ENCODE measurements at places on chromosomes 13 and 19. TPM values are rescaled to one million over a fixed set of nuclear protein-coding genes. Genes with fewer than 3 reads are reported as not detected.
A peak's percentile ranks its signal among the peaks of the same experiment; 100 is the strongest.

- no peak overlapping the region for H3K27ac ChIP-seq
- H3K4me3 ChIP-seq: no peak overlapping the region
- H3K36me3 ChIP-seq: peaks cover 2% of the 10 kb centered on the region
- H3K27me3 ChIP-seq: peaks cover 12% of the 10 kb centered on the region
- H3K4me1 ChIP-seq: peaks cover 6% of the 10 kb centered on the region
- no peak for DNase-seq
Measured at GRCh38 chr19:16721051-16721450, 1.4 kb downstream of the NWD1 start.

- peak overlapping the region; percentile 79 for H3K27ac ChIP-seq
- no peaks in the 10 kb centered on the region for H3K36me3 ChIP-seq
- peaks cover 29% of the 10 kb centered on the region for H3K4me1 ChIP-seq
- no peaks in the 10 kb centered on the region for H3K27me3 ChIP-seq
Measured at GRCh38 chr19:8663920-8664670, 33.7 kb downstream of the NFILZ start.

- no peak for DNase-seq
- H3K4me3 ChIP-seq: no peak overlapping the region
- H3K36me3 ChIP-seq: peaks cover 5% of the 10 kb centered on the region
Measured at GRCh38 chr13:74452881-74453280, 318.7 kb upstream of the KLF12 start.

DNA sequence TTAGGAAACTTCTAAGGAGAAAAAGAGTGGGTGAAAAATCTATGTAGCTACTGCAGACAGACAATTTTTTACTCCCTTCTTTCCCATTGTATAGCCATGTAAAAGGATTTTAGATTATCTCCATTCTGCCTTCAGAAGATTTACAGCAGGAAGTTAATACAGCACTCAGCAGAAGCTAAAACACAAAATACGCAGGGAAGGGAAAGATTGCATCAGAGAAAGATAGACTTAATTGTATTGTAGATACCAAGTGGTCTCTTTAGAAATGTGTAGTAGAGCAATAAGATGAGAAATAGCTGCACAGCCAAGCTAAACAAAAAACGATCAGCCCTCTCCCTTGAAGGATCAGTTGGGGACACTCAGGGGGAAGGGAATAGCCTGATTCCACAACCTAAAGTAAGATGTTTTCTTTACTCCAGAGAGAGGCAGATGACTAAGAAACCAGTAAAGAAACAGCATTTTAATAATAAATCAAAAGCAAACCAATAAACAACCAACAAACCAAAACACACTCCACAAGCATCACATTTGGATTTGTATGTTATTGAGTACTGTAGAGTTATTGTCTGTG lies 236.7 kb upstream of the SLITRK1 start:
- no peak for DNase-seq
- no peaks in the 10 kb centered on the region for H3K4me1 ChIP-seq

The IGFL3 gene
- total RNA-seq: not detected
